ENCODE measurements at places on chromosomes 13 and 19. TPM values are rescaled to one million over a fixed set of nuclear protein-coding genes. Genes with fewer than 3 reads are reported as not detected.

DNA sequence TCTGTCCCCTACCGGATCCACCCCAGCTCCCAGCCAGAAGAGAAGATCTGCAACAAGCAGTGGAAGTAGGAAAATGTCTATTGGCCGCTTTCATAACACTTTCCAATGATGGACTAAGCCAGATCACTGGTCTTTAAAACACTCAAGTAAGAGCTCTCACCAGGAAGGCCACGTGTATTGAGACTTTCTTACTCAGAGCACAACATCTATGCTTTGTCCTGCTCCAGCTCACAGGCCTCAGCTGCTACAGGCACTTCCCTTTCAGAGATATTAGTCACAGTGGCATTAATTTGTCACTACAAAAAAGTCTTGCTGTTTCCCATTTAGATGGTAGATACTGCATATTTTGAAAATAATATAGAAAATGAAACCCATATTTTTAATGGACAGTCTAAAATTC, 164.2 kb downstream of the ABCC4 start:
- DNase-seq = no peak

GRCh38 chr13:43942286-43942685, 62.6 kb downstream of the LACC1 start:
- DNase-seq = no peak

LYPD3 gene
- 0.42 TPM for total RNA-seq

GRCh38 chr13:37446503-37446902, 152.1 kb downstream of the POSTN start:
- DNase-seq = no peak

DNA sequence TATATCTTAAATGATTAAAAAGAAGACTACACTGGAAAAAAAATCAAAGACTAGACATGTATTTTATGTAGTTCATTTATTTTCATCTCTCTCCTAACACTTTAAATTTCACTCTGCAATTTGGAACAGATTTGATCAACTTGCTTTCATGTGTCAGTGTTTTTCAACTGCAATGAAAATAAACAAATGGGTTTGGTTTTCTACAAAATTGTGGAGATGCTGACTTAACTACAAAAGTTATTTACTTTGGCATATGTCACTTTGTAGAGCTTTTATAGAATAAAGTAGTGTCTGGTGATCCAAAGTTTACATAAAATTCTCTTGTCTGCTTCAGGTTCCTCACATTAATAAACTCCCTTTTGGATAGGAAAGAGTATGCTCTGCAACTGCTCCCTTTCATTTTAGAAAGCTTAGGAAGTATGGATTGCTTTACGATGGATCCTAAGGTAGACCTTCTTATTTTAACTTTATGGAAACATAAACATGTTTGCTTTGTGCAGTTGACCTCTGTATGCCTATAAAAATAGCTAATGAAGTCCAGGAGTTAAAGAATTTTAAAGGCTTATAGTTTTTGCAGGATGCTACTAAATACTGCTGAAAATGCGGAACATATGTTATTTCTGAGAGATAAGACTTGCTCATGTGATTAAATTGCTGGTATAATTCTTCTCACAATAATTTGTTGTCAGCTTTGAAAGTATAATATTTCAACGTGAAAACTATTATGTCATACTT, 815.9 kb downstream of the PCDH9 start:
- no peak for DNase-seq

DNA sequence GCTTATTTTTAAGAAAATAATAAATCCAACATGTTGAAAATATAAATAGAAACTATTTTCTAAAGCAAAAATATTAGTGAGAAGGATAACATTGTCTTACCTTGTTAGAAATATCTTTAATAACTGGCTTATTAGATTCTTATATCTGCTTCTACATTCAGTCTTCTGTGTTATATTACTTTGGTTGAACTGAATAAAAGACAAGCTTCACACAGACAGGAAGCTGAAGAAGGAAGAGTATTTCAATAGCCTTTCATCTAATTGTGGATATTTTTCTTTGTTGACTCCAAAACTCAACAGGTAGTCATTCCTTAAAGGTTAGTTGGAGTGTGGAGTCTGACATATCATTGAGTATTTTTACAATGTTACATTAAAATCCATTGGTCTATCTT, 10.9 kb downstream of the SETDB2 start:
- DNase-seq = no peak

ZNF121 gene
- total RNA-seq = 30.0 TPM

DNA sequence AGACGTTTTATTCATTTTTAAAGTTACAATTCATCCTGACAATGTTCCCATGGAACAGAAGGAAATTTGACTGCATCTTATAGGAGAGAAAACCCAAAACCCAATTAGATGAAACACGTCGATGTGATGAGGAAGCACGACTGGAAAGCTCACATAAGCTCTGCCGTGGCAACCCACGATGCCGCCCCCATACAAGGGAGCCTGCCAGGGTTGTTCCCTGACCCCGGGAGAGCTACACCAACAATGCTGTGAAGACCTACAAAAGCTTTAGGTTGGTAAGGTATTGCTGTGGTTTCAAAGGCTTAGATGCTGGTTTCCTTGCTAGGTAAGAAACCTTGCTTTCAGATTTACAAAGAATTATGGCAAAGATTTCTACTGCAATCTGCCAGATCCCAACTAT, 393.1 kb downstream of the KLF12 start:
- no peak for DNase-seq

GRCh38 chr19:757811-758668, 7.1 kb downstream of the MISP start:
- DNase-seq = no peak

DNA sequence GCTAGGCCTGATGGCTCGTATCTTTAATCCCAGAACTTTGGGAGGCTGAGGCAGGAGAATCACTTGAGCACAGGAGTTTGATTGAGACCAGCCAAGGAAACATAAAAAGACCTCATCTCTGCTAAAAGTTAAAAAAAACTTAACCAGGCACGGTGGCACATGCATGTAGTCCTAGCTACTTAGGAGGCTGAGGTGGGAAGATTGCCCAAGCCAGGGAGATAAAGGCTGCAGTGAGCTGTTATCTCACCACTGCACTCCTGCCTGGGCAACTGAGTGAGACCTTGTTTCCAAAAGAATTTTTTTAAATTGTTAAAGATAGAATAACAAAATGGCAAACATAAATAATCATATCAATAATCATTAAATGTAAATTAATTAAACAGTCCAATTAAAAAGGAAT, 365.8 kb downstream of the MTUS2 start:
- DNase-seq = no peak

DNA sequence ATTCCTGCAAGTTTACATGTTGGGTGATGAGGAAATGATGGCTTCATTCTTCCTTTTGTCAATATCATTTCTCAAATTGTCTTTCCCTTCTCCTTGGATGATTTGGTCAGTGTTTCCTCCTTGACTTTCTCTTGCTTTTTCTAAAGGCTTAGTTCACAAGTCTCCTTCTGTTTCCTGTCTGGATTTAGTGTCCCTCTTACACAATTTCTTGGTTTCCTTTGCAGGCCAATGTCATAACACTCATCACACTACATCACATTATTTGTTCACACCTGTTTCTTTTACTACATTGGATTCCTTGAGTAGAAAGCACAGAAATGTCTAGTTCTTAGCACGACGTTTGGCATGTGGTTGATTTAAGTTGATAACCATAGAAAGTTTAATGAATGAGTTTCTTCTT, 490.7 kb downstream of the TDRD3 start:
- DNase-seq = no peak

- DNase-seq = no peak
Observed at GRCh38 chr13:40371531-40372125, 294.8 kb downstream of the FOXO1 start.

ZNF8 gene
- 11.2 TPM for total RNA-seq

- no peak for DNase-seq
Observed at GRCh38 chr19:32928806-32929205, 43.0 kb downstream of the CEP89 start.

DNA sequence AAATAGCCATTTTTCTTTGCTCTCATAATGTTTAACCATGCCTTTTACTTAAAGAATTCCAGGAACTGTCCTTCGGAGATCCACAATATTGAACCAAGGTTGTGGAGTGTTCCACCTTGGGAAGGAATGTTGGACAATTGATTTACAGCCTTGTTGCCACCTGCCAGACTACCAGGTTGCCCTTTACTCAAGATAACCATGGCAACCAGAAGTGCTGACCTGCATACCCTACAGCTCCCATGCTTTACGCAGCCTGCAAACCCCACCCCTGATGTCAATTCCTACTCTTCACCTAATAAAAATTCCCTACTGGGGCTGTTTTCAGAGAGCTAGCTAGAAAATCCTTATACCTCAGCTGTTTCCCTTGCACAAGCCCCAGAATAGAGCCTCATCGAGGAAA, 151.0 kb upstream of the RXFP2 start:
- no peak for DNase-seq

DNA sequence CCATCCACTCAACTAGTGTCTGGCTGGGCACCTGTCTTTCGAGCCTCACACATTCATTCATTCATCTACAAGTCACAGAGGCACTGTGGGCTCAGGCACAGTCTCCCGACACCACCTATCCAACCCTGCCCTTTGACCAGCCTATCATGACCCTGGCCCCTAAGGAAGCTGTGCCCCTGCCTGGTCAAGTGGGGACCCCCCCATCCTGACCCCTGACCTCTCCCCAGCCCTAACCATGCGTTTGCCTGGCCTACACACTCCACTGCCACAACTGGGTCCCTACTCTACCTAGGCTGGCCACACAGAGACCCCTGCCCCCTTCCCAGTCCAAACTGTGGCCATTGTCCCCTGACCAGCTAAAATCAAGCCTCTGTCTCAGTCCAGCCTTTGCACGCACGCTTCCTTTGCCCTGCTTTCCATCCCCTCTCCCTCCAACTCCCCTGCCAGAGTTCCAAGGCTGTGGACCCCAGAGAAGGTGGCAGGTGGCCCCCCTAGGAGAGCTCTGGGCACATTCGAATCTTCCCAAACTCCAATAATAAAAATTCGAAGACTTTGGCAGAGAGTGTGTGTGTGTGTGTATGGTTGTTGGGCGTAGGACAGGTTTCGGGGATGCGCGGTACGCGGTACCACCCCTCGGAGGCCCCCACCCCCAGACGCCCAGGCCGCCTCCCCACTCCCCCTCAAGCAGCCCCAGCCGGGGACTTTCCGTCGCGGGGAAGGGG, 404 bp upstream of the IL27RA start:
- no peak for DNase-seq

PNMA8C gene
- not detected for total RNA-seq

NLRP9 gene
- total RNA-seq = not detected

DNA sequence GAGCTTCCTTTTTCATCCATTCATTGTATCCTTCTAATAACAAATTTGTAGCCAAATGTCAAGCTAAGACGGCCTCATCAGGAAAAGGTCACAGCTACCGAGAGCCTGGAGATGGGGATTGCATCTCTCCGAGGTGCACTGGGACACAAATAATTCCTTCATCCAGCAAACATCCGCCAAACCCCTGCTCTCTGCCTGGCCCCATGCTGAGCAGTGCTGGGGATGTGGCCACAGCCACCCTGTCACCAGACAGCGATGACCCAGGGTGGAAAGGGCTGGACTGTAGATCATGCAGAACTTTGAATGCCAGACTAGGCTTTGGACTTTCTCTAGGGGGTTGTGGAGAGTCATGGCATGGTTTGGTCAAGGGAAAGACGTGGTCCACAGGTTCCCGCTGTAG, 1.9 kb downstream of the TOMM40 start:
- no peak for DNase-seq

DNA sequence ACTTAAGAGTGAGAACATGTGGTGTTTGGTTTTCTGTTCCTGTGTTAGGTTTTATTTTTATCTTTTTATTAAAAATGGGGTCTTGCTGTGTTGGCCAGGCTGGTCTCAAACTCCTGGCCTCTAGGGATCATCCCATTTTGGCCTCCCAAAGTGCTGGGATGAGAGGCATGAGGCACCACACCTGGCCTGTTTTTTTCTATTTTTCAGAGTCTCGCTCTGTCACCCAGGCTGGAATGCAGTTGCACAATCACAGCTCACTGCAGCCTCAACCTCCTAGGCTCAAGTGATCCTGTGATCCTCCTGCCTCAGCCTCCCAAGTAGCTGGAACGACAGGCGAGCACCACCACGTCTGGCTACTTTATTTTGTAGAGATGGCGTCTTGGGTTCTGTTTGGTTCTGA, 7.6 kb downstream of the ZNF574 start:
- DNase-seq = no peak

DNA sequence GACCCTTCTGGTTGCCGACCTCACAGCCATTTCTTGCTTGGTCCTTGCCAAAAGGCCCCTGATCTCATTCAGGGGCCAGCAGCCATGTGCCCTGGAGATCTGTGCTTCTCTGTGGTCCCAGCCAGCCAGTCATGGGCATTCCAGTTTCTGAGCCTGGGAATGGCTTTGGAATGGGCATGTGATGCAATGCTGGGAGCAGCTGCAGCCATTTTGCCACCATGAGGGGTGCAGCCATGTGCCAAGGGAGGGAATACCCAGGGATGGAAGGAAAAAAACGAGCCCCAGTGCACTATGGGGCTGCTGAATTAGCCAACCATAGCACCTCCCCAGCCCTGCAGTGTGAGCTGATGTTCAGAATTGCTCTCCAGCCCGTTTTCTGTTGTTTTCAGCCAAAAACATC, 26.3 kb downstream of the F2RL3 start:
- DNase-seq = no peak

DNA sequence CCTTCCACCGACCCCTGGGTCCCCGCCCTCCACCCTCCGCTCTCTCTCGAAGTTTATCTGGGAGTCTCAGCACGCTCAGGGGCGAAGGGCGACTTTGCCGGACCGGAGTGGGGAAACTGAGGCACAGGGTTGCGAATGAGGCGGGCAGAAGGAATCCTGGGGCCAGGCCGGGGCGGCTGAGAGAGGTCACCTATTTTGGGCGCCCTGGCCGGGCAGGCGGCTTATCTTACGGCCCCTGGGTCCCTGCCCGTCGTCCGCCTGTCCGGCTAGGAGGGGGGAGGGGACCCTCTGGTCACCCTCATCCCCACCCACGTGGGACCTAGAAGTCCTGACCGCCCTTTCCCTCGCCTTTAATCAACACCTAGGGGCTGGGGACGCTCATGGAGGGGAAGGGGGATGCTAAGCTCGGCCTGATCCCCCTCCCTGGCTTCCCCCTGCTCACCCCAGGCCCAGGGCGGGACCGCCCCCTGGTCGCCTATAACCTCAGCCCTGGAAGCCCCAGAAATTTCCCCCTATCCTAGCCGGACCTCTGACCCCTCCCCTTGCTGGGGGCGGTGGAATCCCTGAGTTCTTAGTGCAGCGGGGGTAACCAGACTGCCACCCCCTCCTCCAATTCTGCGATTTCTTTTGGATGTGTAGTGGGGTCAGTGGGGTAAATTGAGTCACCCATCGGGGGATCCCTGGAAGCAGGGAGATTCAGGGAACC, 556 bp downstream of the TRIP10 start:
- no peak for DNase-seq

DNA sequence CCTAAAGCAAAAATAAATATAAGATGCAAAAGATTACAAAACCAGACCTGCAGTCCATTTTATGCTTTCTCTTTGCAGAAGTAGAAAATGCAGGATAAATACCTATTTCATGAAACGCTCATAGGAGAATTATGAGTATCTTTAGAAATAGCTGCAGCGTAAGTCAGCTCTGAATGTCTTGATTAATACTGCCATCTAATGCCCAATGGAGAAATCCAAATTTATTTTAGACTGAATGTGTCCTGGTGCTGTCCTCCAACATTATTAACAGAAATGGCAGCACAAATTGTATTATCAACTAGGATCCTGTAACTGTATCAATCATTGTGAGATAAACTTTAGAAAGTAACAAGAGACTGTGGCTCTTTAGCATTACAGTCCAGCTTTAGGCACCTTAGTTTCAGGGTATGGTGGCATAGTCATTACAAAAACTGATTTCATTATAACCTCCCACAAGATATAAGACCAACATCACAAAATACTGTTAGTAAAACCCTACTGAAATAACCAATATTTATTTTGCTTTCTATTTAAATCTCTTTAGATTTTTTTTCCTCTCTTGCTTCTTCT, 162.1 kb upstream of the MIR17HG start:
- no peak for DNase-seq

- no peak for DNase-seq
Observed at GRCh38 chr19:28715157-28715556, 497.8 kb downstream of the UQCRFS1 start.

Data from tibial nerve (tissue), 4 donors.